ENCODE measurements at places on chromosomes 6 and 20.

- no peak for DNase-seq
Observed at GRCh38 chr6:53026526-53026925, 31.4 kb upstream of the GSTA4 start.

GRCh38 chr6:100453701-100454521 is 10.8 kb downstream of the SIM1 start:
- DNase-seq, result no peak

GRCh38 chr6:166417285-166417691 is 34.5 kb upstream of the MPC1 start:
- DNase-seq, result no peak

- DNase-seq, result no peak
Observed at GRCh38 chr6:166465003-166465399, 82.3 kb upstream of the MPC1 start.

DNA sequence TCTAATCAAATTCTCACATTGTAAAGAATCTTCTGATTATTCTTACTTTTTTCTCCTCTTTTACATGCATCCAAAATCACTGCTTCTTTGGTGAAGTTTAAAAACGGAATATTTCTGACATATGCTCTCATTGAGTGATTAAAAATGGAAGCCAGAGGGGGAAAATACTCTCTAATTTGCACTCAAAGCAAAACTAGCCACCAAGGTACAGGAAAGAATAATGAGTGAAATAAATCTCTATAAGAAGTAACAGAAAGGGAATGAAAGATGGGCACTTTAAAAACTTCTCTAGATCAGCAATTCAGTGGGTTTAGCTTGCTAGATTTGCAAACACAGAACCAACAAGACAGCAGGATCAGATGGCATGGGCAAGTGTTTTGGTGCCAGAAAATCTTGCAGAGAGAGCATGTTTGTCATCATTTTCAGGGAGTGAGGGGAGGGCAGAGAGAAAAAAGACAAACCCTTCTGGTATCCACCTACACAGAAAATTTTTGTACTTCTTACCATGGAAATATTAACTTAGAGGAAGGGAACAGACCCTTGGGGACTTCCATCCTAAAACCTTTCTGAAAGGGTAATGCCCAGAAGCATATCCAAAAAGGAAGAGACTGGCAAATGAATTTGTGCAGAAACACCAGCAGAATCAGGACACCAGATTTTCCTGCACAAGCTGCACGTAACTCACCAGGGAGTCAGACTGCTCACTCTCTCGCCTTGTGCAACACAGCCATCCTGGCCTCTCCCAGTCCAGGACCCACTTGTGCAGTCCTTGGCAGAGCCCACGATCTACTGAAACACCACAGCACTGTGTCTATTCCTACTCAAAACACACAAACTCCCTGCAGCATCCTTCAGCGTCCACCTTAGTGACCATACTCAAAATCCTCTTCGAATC is 270.2 kb upstream of the PRDM1 start:
- DNase-seq, result no peak

DNA sequence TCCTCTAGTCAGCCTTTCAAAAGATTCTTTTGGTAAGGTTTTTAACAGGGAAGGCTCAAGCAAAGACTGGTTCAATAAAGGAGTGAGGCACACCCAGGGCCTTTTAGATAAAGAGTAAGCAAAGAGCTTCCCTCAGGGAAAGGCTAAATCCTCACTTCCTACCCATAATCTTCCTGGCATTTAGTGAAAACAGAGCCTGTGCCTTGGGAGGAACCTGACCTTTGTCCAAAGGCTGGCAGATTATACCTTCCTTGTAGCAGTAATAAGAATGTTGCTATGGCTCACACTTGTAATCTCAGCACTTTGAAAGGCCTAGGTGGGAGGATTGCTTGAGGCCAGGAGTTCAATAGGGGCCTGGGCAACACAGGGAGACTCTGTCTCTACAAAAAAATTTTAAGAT is 280.1 kb upstream of the PLCB4 start:
- DNase-seq, result no peak

DNA sequence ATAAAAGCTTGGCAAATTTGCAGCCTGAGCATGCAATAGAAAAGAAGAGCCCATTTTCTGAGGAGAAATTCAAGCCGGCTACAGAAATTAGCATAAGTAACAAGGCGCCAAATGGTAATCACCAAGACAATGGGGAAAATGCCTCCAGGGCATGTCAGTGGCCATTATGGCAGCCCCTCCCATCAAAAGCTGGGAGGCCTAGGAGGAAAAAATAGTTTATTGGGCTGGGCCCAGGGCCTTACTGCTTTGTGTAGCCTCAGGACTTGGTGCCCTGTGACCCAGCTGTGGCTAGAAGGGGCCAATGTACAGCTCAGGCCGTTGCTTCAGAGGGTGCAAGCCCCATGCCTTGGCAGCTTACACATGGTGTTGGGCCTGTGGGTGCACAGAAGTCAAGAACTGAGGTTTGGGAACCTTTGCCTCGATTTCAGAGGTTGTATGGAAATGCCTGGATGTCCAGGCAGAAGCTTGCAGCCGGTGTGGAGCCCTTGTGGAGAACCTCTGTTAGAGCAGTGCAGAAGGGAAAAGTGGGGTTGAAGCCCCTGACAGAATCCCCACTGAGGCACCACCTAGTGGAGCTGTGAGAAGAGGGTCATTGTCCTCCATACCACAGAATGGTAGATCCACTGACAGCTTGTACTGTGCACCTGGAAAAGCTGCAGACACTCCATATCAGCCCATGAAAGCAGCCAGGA is 328.5 kb upstream of the MAP3K7 start:
- no peak for DNase-seq

GRCh38 chr20:56229812-56230211 is 18.7 kb upstream of the MC3R start:
- no peak for DNase-seq

DNA sequence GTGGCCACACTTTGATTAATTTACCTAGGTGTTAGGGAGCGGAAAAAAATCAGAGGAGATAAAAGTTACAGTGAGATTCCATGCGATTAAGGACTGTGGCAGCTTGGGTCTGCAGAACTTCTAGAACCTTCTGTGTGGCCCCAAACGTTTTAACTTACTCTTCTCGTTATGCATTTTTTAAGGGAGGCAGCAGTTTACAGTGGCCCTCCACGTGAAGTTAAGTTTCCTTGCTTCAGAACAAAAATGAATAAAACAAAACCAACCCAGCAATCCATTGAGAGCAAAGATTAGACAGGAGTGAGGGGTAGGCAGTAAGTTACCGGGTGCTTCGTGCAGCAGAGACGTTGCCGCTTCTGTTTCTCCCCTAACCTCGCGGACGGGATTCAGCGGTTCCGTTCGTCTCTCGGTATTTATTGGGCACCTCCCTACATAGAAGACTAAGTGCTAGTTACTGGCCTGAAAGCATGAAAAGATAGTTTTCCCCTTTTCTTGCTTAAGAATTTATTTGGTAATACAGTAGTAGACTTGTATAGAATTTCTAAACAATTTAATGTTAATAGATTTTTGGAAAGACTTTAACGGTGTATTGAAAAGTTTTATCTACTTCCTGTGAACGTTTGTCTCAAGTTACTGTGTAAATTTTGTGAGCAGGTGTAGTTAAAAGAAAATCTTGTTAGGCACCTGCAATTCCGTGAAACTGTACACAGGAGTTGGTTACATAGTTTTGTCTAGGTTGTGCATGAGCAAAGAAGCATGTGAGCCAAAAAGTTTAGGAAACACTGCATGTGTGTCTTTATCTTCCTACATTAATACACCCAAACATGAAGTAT is 1.1 kb downstream of the BAG2 start:
- peak; percentile 34 for DNase-seq

DNA sequence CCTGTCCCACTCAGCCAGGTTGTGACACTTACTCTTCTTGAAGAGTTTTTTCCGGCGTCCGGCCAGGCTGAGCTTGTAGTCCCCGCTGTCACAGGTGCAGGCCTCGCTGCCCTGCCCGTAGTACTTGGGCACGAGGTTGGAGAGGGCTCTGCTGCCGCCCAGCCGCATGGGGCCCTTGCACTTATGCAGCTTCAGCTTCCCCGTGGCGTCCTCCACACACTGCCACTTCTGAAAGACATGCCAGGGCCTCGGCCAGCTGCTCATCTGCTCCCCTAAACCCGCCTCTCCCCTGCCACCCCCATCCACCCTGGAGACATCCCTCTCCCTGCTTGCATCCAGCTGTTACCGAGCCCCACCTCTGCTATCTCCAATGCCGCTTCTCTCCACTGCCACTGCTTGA is 113.1 kb downstream of the SULF2 start:
- DNase-seq, result no peak

DNA sequence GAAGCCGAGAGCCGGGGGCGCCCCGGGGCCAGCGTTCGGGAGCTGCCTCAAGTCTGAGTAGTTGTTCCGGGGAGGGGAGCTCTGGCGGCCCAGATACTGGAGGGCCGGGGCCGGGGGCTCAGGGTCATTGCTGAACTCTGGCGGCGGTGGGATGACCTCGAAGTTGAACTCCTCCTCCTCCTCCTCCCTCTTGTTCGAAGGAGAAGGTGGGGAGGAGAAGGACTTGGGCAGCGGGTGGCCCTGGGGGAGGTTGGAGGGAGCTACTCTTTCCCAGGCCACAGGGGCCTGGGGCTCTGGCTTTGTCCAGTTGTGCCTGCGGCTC is 37.7 kb downstream of the C6orf132 start:
- no peak for DNase-seq

DNA sequence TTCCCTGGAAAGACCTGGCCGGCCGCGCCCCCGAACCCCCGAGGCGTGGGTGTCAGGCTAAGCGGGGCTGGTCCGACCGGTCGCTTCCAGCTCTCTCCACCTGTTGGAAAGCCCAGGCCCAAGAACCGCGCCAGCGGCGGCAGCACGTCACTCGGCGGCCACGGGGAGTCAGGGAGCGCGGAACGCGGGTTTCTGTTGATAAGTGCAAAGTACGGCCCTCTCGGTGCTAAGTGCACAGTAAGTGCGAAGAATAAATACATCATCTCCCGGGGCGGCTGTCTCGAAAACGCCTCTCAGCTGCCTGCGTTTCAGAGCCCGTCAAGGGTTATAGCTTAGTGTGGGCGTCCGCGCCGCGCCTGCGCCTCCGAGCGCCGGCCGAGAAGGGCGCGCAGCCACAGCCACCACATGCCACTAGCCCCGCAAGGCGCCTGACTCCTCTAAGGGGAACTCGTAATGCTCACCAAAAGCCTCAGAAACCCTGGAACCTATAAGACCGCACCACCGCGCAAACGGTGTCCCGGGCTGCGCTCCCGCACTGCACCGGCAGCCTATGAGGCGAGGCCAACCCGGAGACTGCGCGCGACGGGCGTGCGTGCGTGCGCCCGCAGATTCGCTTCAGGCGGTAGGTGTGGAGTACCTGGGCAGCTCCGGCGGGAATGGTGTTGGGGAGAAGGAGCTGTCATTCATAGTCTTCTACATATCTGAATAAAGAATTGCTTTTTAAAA is 9.2 kb upstream of the TBX18 start:
- DNase-seq, result no peak

DNA sequence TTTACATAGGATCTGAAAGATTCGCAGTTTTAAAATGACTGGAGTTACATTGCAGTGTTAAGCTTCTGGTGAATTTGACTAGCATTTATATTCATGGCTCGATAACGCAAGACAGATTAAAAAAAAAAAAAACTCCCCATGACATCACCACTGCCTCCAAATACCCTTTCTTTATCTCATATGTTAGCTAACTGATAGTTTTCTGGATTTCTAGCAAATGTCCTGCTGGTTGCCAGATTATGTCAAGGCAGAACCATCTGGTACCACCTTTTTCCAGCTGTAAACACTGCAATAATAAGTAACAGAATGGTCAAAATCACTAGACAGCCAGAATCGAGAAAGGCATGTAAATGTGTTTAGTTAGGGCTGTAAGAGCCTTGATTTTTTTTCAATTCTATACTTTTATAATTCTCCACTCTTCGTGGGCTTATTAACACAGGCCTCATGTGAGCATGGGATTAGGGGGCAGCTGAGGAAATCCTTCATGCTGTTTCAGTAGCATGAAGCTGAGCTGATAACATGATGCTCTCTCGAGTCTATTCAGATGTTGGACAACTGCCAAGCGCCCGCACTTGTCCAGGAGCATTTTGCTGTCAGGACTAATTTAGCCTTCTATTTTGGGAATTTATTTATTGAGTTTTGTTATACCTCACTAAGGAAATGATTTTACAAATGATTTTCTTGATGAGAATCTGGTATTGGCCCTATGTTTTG is 166.0 kb upstream of the SCGN start:
- DNase-seq, result peak; percentile 88

- DNase-seq, result no peak
Observed at GRCh38 chr6:112409311-112409710, 62.2 kb downstream of the RFPL4B start.

GRCh38 chr6:100592929-100593328 is 128.2 kb upstream of the SIM1 start:
- DNase-seq, result no peak

DNA sequence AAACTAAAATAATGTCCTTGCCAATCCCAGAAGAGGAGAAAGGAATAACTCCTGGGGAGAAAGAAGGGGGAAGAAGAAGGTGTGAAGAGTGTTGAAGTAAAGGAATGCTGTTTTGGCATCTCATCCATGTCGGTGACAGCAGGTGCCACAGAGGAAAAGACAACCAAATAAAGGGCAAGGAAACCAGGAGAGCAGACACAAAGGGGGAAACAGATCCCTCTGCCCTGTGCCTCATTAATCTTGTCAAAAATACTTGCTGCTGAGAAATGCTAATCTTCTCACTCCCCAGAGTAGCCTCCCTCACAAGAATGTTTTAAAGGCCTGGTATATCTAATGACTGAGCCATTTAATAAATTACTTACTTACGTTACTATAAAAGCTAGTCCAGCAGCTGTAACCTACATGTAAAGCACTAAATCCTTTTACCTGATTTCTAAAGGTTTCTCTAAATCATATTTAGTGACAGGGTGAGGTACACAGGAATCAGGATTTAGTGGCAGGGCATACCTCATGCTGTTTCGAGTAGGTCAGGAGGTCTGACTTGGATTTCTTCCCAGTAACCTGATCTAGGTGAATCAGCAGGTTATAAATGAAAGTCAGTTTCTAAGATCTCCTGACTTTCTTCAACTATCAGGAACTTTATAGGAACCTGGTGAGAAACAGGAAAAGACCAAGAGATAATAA is 377.1 kb downstream of the CENPW start:
- no peak for DNase-seq

GRCh38 chr6:31592396-31592771 is 422 bp downstream of the NCR3 start:
- DNase-seq, result no peak

DNA sequence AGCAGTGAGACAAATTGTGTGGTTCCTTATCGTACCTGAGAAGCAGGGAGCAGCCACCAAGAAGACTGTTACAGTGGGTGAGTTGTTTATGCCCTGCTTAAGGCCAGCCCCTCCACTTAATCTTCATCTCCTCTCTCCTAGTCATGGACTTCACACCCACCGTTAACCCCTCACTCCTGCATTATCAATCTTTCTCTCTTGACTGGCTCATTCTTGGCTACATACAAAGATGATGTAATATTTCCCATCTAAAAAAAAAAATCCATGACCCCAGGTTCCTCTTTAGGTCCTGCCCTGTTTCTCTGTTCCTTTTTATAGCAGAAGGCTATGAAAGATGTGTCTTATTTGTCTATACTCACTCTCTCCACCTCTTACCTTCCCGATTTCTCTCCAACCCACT is 72.4 kb downstream of the SHLD1 start:
- DNase-seq, result no peak

GRCh38 chr6:144439016-144439415 is 153.9 kb downstream of the UTRN start:
- DNase-seq, result no peak

Measured in hematopoietic multipotent progenitor cell treated with erythropoietin and hydrocortisone succinate and interleukin-3 and kit ligand, for 17 days (in vitro differentiated cells).